ENCODE measurements at places on chromosomes 16 and 17. TPM values are rescaled to one million over a fixed set of nuclear protein-coding genes. Genes with fewer than 3 reads are reported as not detected.

- DNase-seq, result no peak
Measured at GRCh38 chr16:1906055-1906845, 12.0 kb downstream of the HS3ST6 start.

GRCh38 chr17:44848257-44848795 lies 643 bp downstream of the HIGD1B start:
- peak; percentile 49 for DNase-seq

DNA sequence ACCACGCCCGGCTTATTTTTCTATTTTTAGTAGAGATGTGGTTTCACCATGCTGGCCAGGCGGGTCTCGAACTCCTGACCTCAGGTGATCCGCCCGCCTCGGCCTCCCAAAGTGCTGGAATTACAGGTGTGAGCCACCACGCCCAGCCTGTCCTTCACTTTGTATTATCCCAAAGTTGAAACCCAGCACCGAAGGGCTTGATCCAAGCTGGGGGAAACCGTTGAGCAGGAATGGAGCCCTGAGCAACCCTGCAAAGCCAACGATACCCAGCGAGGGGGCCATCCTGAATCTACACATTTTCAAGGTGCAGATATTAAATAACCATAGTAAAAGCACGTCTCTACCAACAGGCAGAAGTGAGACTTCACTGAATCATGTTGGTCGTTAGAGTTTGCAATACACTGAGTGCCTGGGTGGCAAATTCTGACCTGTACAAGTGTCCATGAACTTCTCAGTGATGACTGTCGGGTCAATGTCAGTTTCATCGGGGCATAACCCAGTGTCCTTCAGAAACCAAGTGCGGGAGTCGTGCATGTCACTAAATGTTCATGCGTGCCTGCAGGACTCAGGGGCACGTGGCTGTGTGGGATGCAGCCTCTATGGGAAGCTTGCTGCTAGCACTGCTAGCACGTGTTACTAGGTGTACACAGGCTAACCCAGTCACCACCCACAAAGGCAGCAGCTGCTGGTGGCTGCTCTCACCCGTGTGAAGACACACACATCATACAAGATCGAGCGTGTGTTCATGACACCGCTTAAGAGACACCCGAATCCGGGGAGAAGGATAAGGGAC lies 10.5 kb upstream of the RBFOX3 start:
- DNase-seq, result no peak

DNA sequence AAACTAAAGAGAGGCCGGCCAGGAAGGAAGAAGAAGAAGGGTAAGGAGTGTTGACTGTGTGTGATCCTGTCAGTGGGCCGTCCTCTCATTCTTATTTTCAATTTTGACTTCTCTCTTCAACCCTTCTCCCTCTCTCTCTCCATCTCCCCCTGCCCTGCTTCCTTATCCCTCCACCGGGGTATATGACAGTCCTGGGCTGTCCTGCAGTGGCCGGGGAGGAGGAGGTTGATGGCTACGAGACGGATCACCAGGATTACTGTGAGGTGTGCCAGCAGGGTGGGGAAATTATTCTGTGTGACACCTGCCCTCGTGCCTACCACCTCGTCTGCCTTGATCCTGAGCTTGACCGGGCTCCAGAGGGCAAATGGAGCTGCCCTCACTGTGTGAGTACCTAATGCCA lies 5.6 kb downstream of the CHD3 start:
- DNase-seq, result no peak

DNA sequence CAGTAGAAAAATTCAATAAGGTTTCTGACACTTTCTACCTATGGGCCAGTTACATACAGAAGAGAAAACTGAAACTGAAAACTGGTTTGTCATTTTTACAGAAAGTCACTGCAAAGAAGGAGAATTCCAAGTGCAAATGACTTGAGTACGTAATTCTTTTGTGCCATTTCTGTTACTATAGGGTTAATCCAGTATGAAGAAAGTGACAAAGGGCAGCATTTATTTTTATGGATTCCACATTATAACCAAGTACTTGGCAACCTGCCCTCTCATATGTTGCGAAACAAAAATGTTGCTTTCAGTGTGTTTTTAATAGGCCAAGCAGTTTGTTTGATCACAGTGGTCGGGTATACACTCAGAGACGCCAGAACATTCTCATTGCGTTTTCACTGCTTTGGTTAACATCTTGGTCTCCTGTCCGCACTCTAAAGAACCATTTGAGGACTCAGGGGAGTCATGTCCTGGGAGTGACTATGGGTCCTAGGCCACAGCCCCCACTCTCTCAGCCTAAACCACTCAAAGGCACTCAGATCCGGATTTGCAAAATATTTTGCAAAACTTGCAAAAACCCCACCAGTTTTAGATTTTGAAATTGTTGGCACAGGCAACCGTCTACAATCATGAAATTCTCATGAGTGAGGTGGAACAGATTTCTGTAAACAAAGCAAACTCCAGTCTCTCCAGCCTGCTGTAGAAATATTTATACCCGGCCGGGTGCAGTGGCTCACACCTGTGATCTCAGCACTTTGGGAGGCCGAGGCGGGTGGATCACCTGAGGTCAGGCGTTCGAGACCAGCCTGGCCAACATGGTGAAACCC lies 15.4 kb upstream of the HELZ start:
- DNase-seq, result no peak

DNA sequence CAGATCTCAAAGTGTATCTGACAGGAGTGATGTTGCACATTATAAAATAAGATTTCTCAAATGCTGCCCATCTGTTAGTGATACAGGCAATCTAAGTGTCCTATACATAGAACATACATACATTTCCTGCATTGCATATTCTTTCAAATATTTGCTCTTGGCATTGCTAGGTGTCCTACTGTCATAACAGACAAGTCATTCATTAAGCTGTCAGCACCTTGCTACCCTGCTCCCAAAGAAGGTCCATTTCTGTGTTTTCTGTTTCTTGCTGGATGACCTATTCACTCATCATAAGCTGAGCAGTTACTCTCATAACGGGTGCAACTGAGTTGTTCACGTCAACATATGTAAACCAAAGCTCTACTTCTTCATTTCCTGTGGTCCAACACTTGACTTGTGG lies 719.0 kb downstream of the KCNJ2 start:
- no peak for DNase-seq

DNA sequence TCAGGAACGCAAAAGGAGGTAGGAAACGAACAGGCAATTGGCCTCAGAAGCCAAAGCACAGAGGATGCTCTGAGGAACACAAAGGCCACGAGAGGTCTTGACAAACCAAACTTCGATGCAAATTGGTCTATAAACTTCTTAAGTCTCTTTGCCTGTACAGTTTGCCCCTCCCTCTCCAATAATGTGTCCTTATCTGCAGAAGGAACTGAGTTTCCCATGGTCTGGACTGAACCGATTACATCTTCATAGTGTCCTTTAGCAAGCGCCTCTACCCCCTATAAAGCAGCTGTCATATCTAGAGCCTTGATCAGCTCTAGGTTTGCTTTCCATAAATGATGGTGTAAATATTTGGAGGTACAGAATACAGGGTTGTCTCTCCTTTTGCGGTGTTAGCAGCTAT lies 3.1 kb upstream of the CDRT4 start:
- DNase-seq, result no peak

DNA sequence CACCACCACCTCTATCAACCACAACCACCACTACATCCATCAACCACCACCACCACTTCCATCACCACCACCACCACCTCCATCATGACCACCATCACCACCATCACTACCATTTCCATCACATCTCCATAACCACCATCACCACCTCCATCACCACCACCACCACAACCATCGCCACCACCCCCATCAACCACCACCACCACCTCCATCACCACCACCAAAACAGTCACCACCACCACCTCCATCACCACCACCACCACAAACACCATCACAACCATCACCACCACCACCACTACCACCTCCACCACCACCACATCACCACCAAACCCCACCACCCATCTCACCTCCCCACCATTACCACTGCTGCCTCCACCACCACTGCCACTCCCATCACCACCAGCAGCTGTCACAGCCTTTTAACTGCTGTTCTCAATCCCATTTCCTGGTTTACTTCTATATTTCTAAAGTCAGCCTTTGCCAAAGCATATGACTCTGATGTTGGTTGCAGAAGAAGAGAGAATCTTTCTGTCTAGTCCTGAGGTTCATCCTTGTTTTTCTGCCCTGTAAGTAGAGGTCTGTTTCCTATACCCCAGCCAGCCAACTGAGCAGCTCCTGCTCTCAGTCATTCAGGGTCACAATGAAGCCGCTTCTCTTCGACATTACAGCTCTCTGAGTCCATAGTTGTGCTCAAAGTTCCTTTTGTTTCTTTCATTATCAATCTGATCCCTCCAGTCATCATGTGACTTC lies 14.0 kb downstream of the MARCHF10 start:
- DNase-seq, result no peak

DNA sequence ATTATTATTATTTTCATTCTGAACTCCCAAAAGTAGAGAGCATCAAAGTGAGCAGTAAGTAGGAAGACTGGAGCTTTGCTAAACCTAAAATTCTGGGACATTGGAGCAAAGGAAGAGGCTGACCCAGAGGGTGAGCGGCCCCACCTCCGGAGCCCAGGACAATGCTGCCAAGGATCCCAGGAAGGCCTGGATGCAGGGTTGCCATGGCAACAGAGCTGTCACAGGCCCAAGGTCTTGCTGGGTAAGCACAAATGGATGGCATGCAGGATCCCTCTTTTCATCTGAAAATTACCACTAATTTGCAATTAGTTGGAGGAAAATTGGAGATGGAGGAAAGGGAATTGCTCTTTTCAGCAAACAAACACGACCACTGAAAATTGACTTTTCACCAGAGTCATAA lies 457.9 kb upstream of the CDH5 start:
- peak; percentile 56 for DNase-seq

DNA sequence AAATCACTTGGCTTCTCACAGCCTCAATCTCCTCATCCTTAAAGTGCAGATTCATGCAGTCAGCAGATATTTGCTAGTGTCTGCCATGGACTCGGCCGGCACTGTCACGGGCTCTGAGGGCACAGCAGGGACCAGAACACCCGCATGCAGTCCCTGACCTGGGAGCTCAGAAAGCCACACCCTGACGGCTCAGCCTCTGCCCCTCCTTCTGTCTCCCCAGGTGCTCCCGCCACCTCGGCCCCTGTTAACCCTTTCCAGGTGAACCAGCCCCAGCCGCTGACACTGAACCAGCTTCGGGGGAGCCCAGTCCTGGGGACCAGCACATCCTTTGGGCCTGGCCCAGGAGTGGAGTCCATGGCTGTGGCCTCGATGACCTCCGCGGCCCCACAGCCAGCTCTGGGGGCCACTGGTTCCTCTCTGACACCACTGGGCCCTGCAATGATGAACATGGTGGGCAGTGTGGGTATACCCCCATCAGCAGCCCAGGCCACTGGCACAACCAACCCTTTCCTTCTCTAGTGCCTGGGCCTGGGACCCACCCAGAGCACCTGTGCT lies 28.7 kb downstream of the B9D1 start:
- DNase-seq, result no peak

Gene MYH11
- 1.0 TPM for total RNA-seq

Gene IL32
- 2.3 TPM for total RNA-seq

Gene CCDC200
- total RNA-seq, result not detected

Gene CACNA1G
- total RNA-seq, result 3.6 TPM

Gene ATP2A3
- total RNA-seq, result 32.6 TPM

Gene FBXW10B
- 0.31 TPM for total RNA-seq

Gene TSPOAP1
- total RNA-seq, result 11.8 TPM
